KG1 (cell line): ENCODE measurements at places on chromosomes 6 and 20.
A peak's percentile ranks its signal among the peaks of the same experiment; 100 is the strongest.

- DNase-seq, result no peak
Measured at GRCh38 chr6:99334526-99335127, 14.8 kb downstream of the FAXC start.

DNA sequence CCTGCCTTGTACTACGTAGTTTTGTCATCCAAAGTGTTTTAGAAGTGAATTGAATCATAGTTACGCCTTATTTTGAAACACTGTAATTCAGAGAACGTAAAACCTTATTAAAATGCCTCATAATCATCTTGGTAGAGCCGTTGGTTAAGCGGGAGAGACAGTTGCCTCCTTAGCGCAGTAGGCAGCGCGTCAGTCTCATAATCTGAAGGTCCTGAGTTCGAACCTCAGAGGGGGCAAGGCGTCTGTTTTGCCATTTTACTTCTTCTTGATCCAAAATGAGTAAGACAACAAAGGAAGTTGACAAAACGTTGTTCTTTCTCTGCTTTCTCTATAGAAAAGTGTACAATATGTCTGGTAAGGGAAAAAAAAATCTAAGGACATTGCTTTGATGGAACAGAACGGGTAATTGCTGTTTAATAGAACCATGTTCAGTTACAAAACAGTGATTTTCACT, 20.7 kb upstream of the TRIM27 start:
- peak; percentile 65 for DNase-seq

GRCh38 chr6:123808556-123808955, 4.9 kb downstream of the NKAIN2 start:
- peak; percentile 50 for DNase-seq

DNA sequence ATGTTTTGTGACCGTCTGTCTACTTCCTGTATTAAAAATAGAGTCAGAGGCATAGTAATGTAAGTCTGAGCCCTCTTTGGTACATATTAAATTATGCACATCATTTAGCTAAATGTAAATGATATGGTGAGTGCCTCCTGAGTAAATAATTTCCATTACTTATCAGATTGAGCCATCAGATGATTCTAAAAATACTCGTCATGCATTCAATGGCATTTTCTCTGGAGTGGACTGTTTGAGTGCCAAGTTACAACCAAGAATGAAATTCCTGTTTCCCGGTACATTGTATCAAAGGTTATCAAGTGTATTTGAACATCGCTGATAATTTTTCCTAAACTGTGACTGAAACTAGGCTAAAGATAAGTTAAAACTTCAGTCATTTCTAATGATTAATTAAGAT, 81.0 kb downstream of the AKAP7 start:
- DNase-seq, result no peak

- no peak for DNase-seq
Measured at GRCh38 chr6:157488716-157489118, 107.7 kb downstream of the ZDHHC14 start.

GRCh38 chr6:151661928-151662327, 145.6 kb upstream of the ESR1 start:
- DNase-seq, result no peak

- DNase-seq, result no peak
Measured at GRCh38 chr6:110755411-110755834, 59.8 kb downstream of the CDK19 start.

- no peak for DNase-seq
Measured at GRCh38 chr20:59006167-59006863, 739 bp downstream of the CTSZ start.

- DNase-seq, result no peak
Measured at GRCh38 chr6:57305761-57306160, 11.7 kb upstream of the PRIM2 start.

- DNase-seq, result no peak
Measured at GRCh38 chr6:12995419-12995818, 278.9 kb downstream of the PHACTR1 start.

- no peak for DNase-seq
Measured at GRCh38 chr6:70844301-70844700, 112.6 kb downstream of the B3GAT2 start.

DNA sequence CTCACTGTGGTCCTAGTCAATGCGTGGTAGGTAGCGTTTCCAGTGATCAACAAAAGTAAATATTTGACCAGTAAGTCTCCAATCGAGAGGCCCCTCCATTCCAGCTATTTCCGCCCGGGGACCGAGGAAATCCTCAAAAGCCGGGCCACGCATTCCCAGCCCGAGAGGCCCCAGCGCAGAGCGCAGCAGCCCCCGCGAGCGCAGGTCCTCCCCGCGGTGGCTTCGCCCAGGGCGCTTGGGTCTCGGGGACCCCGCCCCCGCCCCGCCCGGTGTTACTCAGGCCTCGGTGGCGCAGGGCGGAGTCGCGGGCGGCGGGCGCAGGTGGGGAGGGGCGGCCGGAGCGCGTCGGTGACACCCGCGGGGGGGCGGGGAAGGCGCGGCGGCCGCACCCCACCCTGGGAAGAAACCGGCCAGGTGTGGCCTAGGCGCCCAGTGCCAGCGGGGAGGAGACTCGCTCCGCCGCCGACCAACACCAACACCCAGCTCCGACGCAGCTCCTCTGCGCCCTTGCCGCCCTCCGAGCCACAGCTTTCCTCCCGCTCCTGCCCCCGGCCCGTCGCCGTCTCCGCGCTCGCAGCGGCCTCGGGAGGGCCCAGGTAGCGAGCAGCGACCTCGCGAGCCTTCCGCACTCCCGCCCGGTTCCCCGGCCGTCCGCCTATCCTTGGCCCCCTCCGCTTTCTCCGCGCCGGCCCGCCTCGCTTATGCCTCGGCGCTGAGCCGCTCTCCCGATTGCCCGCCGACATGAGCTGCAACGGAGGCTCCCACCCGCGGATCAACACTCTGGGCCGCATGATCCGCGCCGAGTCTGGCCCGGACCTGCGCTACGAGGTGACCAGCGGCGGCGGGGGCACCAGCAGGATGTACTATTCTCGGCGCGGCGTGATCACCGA, at the start of gene DSP:
Gene DSP, plus strand, starts transcription at position 497 of the 890 bp plus-strand sequence. Its CDS starts 245 bp downstream, at position 742.
- DNase-seq, result no peak

- no peak for DNase-seq
Measured at GRCh38 chr20:46951405-46951804, 56.8 kb downstream of the EYA2 start.
